ENCODE measurements at places on chromosomes 5 and 9.

DNA sequence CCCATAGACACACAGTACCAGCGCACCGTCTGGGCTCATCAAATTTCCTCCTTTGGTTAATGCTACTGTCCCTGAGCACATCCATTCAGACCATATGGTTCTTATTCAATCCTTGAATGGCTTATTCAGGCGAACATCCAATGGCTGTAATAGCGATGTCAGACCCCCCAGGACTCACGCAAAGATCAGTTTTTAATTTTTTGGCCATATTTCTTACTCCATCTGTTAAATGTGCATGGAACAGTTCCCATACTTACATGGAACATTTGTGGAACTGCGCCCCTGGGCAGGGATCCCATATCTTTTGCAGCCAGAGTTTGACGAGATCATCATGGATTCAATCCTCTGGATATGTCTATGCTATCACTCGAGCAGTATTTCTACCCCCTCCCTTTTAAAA, 213.2 kb downstream of the ADAMTS6 start:
- DNase-seq = no peak

DNA sequence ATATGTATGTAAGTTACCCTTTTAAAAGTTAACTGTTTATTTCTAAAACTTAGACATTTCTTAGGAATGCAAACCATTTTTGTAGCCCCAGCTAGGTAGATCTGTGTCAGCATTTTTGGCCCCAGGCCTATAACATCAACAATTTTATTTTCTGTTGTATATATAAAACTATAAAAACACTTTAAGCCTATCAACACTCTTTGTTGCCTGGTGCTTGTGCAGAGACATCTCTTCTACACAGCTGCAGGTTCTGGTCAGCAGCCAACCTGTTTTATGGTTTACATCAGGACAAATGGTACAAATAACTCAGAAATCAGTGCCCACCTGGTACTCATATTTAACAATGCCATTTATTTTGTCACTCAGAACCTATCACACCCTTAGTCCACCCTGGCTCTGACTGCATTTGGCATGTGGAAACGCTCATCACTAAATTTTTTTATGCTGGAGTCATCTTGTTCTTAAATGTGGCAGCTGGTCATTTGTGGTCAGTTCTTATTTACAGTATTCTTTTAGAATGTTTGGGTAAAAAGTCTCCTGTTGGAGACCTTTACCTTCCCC, 173.4 kb downstream of the DNAH5 start:
- no peak for DNase-seq

- DNase-seq = no peak
Observed at GRCh38 chr5:32936329-32936728, 225.2 kb downstream of the NPR3 start.

GRCh38 chr9:134065612-134066419, 2.0 kb downstream of the BRD3 start:
- peak; percentile 52 for DNase-seq

- DNase-seq = no peak
Observed at GRCh38 chr9:26361010-26361409, 531.6 kb downstream of the CAAP1 start.

All from breast epithelium (tissue), 4 donors.